ENCODE measurements at places on chromosomes 6 and 20.

DNA sequence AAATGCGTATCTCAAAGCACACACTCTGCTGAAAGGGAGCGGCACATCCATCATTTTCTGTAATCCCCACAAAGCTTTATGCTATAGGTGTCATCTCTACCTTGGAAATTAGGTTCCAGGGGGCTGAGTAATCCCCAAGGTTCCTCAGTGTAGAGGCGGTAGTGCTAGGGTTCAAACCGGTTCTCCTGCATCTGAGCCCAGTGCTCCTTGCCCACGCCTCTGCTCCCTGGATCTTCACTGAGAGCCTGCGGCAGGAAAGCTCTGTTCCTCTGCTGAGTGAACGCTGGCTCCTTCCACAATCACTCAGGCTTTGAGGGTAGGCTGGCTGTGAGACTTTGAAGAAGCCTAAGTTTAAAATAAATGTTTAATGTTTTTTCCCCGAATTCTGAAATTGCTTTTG, 24.9 kb downstream of the SLC22A23 start:
- no peak for DNase-seq

- no peak for DNase-seq
Measured at GRCh38 chr20:50517817-50518154, 7.6 kb downstream of the PTPN1 start.

GRCh38 chr6:148521586-148521985, 178.9 kb downstream of the SASH1 start:
- DNase-seq: no peak

DNA sequence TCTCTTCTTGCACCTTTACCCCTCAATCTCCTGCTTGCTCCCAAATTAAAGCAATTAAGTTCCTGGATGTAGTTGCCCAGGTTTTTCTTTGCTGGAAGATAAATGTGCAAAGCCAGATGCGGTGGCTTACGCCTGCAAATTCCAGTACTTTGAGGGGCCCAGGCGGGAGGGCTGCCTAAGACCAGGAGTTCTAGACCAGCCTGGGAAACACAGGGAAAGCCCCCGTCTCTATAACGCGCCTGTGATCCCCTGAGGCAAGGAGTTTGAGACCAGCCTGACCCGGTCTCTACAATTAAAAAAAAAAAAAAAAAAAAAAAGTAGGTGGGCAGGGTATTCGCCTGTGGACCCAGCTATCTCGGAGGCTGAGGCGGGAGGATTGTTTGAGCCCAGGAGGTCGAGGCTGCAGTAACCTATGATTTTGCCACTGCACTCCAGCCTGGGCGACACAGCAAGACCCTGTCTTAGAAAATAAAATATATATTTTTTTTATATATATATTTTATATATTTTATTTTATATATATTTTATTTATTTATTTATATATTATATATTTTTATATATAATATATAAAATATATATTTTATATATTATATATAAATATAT, 461 bp upstream of the DCDC2 start:
- DNase-seq: no peak

DNA sequence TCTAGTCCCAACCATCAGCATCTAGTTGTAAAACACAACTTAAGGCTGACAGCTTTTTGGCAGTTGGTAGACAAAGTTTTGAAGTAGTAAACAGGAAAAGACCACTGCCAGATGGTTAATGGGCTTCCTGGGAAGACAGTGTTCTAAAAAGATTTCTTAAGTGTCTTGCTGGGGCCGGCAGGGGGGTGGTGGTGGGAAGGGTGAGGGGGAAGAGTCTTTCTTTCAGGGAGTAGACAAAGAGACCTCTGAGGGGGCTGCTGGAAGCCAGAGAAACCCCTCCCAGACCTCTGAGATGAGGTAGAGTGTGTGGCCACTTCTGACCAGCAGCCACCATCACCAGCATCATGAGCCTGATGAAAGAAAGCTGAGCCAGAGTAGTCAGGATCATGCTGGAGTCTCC, 784.9 kb downstream of the TENT5A start:
- DNase-seq: no peak

DNA sequence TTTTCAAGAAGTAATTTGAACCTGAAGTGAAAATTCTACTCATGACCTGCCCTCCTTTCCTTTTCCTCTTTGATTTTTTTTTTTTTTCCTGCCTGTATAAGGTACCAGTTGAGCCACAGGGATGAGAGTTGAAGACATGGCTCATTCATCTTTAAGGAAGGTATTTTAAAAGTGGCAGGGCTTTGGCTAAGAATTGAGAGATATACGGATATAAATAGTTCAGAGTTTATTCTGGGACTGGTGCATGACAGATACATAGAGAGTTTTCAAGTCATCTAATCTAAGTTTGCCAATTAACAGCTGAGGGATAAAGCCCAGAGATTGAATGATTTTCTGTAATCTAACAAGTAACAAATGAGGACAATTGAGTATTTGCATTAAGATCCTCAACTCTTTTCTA, 69.8 kb downstream of the BTBD3 start:
- no peak for DNase-seq

- DNase-seq: peak; percentile 49
Measured at GRCh38 chr6:26233649-26234420, 131.2 kb upstream of the BTN3A2 start.

- no peak for DNase-seq
Measured at GRCh38 chr6:90758741-90759140, 171.9 kb upstream of the MAP3K7 start.

DNA sequence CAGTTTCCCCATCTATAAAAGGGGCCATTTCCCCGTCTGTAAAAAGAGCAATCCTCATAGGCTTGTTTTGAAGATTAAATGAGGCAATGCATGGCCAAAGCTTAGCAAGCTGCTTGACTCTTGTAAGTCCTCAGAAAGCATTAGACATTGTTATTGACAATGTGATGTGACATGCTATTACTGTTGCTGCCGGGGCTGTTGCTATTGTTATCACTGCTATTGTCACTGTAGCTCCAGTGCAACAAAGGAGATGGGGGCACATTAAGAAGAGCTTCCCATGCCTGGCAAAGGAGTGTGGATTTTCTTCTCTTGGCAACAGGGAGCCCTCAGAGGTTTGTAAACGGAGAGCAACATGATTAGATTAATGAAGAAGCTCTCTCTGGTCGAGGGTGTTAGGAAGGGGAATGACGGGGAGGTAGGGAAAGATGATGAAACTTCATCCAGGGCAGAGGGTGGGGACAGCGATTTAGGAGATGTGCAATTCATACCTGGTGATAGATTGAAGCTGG, 33.1 kb upstream of the FAM83D start:
- DNase-seq: no peak

- DNase-seq: no peak
Measured at GRCh38 chr20:23094213-23094896, 8.2 kb upstream of the CD93 start.

DNA sequence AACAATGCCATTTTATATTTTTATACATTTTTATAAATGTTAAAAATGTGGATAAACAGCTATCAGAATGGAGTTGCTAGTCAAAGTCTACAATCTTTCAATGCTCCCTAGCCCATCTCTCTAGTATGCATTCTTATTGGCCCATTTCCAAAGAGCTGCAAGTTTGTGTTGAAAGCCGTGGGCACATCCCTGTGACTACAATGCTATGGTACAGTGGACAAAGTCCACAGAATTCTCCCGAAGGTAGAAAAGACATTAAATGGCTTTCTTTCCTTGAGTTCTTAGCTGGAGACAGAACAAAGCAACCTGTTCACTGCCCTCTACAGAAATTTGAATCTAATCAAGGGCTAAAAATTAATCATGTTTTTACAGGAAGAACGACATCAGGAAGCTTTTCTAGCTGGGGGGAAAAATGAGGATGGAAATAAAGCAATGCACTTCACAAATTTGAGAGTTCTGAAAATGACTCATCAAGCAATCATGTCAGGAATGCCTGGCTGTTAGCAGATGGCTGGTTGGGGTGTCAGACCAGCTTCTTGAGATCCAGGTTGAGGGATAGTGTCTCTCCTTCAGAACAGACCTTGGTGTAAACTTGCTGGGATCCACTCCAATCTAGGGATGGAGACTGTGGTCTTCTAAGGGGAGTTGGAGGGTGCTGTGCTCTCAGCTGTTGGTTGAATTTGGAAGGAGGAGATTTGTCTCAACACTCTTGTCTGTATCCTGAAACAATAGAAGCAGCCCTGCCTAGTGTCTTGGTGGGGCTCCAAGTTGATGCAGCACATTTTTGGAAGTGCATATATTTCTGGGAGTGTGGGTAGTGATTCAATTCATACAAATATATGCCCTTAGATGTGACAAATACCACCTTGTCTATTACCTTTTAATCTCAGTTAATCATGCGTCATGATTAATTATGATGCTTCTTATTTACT, 143.4 kb upstream of the PHACTR1 start:
- DNase-seq: no peak
